Right lung (tissue), 10 donors: ENCODE measurements at places on chromosomes 6 and 20.

GRCh38 chr20:46485431-46485830, 27.9 kb downstream of the ZNF334 start:
- DNase-seq, result no peak

DNA sequence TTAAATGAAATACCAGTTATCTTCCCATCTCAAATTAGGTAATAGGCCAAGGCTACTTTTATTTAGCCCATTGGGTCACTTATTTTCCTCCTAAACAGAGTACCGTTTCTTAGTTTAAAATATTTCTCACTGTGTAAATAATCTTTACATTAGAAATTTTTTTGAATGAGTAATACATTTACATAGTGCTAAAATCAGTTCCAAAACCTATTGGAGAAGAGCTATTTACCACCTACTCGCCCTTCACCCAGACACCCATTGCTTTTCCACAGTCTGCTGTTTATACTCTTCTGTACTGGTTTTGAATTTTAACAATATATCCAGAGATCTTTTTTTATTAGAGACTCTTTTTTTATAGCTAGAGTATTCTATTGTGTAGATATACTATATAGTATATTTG, 36.9 kb downstream of the MCM8 start:
- DNase-seq, result no peak

- DNase-seq, result no peak
Observed at GRCh38 chr6:116221067-116221466, 32.8 kb downstream of the TSPYL4 start.

- no peak for DNase-seq
Observed at GRCh38 chr6:169890901-169891300, 139.5 kb downstream of the ERMARD start.

DNA sequence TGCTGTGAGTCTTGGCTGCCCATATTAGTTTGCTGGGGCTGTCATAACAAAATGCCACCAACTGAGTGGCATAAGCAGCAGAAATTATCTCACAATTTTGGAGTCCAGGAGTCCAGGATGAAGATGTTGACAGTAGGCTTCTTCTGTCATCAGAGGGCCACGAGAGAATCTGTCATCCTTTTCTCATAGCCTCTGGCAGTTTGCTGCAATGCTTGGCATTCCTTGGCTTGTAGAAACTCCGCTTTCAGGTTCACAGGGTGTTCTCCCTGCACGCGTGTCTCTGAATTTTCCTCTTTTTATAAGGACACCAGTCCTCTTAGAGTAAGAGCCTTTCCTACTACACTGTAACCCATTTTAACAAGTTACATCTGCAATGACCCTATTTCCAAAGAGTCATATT, 838.4 kb downstream of the TFAP2A start:
- DNase-seq, result no peak

DNA sequence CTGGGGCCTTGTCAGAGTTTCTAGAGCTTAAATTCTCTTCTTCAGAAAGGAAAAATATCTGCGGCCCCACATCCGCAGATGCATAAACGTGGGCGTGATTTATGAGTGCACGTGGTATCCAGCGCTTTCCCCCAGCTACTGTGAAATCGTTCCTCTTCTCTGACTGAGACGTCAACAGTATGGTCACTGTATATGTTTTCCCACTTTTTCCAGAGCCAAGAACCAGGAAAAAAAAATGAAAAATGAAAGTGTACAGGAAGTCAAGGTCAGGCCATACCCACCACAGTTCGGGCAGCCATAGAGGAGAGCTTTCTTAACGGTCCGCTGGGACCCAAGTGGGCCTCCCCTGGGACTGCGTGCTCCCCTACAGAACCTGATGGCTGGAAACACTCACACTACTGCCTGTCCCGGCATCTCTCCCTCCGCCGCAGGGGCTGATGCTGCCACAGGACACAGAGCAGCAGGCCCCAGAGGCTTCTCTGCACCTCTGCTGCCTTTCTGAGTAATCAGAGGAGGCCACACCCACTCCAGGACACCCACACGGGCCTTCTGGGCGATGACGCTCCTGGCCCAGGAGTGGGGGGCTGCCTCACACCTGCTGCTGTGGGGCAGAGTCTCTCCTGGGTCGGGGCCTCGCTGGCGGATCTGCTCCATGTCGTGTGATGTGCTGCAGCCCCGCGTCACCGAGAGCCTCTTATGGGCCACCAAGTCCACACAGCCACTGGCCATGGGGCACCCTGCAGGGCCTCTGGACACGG, 16.4 kb upstream of the STX16 start:
- no peak for DNase-seq

DNA sequence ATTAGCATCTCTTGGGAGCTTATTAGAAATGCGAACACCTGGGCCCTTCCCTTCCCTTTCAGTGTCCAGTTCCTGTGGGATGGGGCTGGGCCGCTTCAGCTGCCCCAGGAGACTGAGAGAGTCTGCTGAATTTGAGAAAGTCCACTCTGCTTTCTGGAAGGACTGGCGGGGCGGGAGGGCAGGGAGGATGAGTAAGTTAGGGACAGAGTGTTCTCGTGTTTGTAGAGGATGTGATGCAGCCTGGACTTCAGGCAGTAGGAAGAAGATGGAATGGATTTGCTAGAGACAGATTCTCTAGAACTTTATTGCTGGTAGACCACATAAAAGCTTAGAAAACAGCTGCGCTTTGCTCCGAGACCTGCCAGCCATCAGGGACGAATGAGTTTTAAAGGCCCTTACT, 1.1 kb upstream of the TULP4 start:
- DNase-seq, result no peak

DNA sequence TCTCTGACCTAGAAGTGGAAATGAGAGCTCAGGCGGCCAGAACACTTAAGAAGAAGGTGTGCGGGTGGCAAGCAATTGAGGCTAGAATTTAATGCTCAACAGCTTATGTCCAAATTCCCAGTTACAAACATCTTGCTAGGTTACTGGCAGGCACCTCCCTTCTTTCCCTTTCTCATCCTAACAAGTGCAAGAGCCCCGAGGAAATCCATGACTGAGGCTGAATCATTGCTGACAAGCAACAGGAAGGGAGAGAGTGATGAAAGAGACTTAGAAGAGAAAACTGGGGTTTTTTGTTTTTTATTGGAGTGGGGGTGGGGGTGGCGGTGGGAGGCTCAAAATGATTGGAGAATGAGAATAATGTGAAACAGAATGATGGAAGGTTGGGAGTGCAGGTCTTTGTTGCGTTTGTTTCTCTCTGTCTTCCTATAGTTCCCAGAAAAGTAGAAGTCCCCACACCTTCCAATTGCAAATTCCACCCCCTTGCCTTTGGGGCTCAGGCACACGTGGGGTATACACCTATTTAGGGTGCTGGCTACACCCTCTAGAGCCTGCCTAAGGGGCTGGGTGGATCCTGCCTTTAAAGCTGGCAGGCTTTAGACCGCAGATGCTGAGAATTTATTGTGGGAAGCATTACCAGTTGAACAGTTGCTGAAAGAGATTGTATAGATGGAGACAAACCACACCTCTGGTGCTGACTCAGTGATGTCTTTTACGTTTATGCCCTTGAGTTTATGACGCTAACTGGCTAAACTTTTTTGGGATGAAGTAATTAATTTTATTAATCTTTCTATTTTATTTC, 1.4 kb downstream of the FAM83B start:
- no peak for DNase-seq

GRCh38 chr6:16227605-16228004, 10.8 kb upstream of the GMPR start:
- DNase-seq, result no peak

- DNase-seq, result no peak
Observed at GRCh38 chr6:11681357-11681756, 97.2 kb downstream of the ADTRP start.

DNA sequence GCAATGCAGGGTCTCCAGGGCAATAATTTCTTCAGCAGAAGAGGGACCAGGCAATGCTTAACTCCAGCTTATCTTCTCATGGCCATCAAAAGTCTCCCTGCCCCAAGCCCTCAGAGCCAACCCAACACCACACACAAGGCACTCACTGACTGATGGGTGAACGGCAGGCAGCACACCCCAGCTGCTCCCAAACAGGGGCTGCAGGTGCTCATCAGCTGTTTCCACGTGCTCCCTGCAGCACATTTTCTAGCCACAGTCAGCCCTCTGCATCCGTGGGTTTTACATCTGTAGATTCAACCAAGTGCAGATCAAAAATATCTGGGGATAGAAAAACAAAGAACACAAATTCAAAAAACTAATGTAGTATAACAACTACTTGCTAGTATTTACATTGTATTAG, 4.0 kb upstream of the GABRR1 start:
- DNase-seq, result no peak

DNA sequence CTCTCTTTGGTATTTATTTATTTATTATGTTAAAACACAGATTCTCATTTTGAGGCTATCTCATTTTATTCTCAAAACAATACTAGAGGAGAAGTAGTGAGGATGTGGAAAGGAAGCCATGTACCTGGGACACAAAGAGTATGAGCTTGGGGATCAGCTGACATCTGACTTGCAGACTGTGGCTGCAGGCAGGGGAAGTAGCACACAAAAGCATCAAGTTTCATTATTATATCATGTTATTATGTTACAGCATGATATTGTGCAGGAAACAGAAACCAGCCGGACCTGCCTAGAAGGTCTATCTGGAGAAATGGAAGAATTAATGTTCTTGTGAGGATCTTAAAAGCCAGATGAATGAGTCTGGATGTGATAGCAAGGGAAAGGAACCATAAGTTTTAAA, 248.2 kb downstream of the KHDC1L start:
- DNase-seq, result no peak

DNA sequence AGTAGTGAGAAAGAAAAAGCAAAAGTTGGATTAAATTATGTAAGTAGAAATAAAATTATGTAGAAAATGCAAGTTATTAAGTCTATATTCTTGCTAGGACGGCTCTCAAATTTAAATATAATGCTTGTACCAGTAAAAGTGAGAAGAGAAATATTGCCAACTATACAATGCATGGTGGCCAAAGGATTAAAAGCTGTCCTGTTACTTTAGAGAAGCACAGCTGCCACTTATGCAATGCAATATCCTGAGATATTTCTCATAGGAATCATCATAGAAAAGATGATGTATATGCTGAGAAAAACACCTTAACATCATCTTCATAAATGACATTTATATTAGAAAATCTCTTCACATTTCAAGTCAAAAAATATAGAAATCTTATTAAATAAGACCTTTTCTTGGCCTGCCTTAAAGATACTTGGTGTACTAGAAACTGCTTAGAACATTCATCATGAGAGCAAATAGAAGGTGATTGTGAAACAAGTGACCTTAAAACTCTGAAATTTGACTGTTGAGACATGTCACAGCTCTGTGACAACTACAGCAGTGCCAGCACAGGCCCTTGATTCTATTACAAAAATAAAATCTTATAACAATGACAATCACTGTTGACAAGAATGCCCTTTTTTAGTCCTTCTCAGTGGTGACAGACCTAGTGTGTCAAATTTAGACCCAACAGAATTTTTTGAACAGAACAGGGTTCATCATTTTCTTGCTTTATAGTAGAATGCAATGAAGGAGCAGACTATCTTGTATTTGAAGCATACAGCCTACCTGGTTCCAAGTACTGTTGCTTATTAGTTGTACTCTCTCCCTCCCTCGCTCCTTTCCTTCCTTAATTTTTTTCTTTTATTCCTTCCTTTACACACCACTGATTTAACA, 173.1 kb downstream of the CLVS2 start:
- no peak for DNase-seq

GRCh38 chr20:48189181-48189580, 403.9 kb upstream of the SULF2 start:
- DNase-seq, result no peak

DNA sequence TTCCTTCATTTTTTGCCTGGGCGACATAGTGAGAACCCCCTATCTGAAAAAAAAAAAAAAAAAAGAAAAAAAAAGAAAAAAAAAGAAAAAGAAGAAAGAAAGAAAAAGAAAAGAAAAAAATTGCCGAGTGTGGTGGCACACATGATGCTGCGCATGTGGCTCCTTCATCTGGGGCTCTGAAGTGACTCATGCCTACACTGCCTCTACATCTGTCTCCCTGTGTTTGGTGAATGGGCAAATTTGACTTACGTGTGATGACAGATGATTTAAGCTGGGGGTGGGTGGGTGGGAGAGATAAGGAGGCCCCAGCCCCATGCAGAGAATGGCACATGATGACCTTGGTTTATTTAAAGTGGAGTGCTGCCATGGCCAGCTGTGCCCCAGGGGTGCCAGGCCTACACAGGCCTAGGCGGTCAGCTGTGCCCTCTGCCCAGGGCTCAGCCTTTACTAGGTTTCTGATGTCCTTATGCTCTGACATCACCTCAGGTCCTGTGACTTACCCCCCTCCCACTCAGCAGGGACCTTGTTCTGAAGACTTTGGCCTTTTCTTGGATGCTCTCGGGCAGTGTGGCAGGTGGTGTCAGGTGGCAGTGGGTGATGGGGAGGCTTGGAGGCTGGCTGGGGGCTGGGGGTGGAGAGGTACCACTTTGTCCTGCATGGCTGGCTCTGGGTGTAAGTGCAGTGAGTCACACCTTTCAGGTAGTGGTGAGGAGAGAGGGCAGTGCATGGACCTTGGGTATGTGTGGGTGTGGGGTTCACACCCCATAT, 41.1 kb downstream of the VEGFA start:
- no peak for DNase-seq

- no peak for DNase-seq
Observed at GRCh38 chr20:37282556-37282955, 6.9 kb upstream of the MANBAL start.

DNA sequence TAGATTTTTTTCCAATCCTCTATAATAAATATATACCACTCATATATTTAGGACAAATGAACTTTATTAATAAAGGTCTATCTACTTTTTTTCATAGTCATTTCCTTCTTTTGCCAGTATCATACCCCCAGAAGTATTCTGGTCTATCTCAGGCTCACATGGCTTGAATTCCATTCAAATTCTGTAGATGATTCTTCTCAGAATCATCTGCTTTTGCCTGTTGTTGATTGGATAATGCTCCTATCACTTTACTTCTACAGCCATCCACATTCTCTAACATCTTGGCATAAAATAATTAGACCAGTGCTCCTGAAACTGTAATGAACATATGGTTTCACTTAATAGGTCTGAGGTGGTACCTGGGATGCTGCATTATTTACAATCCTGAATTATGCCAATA, 121.2 kb downstream of the GFRAL start:
- no peak for DNase-seq

DNA sequence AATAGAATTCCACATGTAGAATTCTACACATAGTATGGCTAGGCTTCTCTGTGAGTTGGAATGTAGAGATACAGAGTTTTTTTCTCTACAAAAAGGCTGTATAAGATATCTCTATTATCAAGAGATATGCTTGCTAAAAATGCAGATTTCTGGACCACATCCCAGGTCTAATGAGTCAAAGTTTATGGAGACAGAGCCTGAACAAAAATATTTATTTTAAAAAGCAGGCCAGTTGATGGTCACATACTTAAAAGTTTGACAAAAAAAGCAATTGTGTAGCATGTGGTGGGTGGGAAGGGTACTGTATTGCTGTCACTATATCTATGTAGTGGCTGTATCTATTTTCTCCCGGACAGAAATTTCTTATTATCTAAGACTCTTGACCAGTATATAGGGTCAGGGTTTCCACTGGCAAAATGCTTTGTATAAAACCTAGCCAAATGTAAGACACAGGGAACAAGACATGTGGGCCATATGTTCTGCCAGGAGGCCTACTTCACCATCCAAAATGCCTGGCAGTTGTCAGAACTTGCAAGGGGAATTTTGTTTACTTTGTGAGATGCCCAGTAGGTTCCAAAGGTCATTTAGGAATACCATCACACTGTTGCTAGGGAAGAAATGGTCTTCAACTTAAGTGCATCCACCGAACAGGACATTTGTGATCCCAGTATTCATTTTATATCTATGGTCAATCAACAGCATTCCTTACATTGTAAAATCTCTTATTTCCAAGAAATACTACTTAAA, 60.6 kb downstream of the SHPRH start:
- no peak for DNase-seq
